ENCODE measurements at places on chromosomes 6 and 20. TPM values are rescaled to one million over a fixed set of nuclear protein-coding genes. Genes with fewer than 3 reads are reported as not detected.

Gene RMND1
- 22.0 TPM for total RNA-seq

Gene CCN5
- total RNA-seq, result 51.5 TPM

Gene GHRH
- not detected for total RNA-seq

Gene PCMTD2
- total RNA-seq, result 33.7 TPM

Gene SPATS1
- not detected for total RNA-seq

Gene TRDN
- 0.77 TPM for total RNA-seq

Gene BNIP5
- total RNA-seq, result not detected

Gene TBXT
- total RNA-seq, result not detected

Gene FAM83B
- not detected for total RNA-seq

Gene PLG
- not detected for total RNA-seq

Gene HSPA1L
- total RNA-seq, result 0.84 TPM

Gene PTCRA
- not detected for total RNA-seq

Gene CD93
- 105 TPM for total RNA-seq

Gene MUCL3
- not detected for total RNA-seq

Gene HAO1
- not detected for total RNA-seq

Gene GPR6
- not detected for total RNA-seq

Gene SYNCRIP
- 98.4 TPM for total RNA-seq

Gene SALL4
- total RNA-seq, result 0.16 TPM

Gene CCN2
- total RNA-seq, result 99.8 TPM

Gene FOXS1
- not detected for total RNA-seq

Gene DST
- total RNA-seq, result 190 TPM

Gene ADRM1
- 87.1 TPM for total RNA-seq

Gene LAMP5
- total RNA-seq, result 0.22 TPM

Gene IRF4
- 6.3 TPM for total RNA-seq

Gene MAPK14
- total RNA-seq, result 94.4 TPM

Gene SLC16A10
- 30.3 TPM for total RNA-seq

Gene FHL5
- total RNA-seq, result 16.6 TPM

Gene KCNK16
- not detected for total RNA-seq

Gene PTPRT
- not detected for total RNA-seq

Gene ATAT1
- 8.4 TPM for total RNA-seq
